G401 (cell line): ENCODE measurements at places on chromosomes 2 and 18. TPM values are rescaled to one million over a fixed set of nuclear protein-coding genes. Genes with fewer than 3 reads are reported as not detected.
A peak's percentile ranks its signal among the peaks of the same experiment; 100 is the strongest.

- peak; percentile 67 for DNase-seq
Observed at GRCh38 chr18:37407571-37407970, 158.0 kb downstream of the CELF4 start.

DNA sequence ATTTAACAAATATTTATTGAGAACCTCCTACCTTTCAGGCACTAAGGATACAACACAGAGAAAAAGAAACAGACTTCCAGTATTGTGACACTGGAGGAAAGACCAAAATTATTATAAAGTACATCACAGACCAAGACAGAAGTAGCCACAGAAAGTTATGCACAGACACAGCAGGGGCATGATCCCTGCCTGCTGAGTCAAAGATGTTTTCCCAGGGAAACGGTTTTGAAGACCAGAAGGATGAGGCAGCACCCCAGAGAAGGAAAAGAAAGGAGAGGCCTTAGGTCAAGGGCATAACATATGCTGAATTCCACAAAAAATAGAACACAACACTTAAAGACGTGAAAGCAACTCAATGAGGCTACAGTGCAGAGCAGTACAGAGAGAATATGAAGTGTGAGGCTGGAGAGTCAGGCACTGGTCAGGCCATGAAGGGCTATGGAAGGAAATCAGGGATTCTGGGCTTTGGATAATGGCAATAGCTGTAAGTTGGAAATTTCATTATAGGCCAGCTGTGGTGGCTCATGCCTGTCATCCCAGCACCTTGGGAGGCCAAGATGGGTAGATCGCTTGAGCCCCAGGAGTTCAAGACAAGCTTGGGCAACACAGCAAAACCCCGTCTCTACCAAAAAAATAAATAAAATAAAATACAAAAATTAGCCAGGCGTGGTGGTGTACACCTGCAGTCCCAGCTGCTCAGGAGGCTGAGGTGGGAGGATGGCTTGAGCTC lies 8.2 kb downstream of the ADAM17 start:
- no peak for DNase-seq

- DNase-seq: no peak
Observed at GRCh38 chr2:18368008-18368407, 192.4 kb downstream of the RDH14 start.

DNA sequence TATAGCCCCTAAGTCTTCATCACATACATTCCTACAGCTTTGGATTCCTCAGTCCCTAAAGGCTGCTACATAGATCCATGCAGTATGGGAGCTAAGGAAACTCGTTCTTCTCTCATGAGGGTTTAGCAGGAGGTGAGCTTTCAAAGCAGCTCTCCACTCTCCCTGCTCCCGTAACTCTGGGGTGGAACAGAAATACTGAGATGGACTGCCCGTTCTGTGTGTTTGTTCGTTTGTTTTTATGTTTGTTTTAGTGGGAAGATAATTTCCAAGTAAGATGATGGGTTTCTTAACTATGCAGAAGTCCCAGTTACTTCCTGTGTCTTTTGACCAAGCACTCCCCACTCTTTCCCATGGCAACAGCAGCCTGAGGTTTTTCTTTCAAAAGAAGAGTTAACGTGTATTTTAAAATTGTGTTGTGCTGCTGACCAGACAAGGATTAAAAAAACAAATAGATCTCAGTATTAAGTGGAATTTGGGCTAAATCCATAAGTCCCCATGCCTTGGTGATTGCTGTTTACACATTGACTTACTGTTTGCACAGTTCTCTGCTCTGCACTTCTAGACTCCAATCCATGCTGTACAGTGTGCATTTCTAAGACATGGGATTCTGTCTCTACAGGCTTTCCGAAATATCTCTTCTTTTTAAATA lies 156.4 kb upstream of the SH3BP4 start:
- DNase-seq: no peak

DNA sequence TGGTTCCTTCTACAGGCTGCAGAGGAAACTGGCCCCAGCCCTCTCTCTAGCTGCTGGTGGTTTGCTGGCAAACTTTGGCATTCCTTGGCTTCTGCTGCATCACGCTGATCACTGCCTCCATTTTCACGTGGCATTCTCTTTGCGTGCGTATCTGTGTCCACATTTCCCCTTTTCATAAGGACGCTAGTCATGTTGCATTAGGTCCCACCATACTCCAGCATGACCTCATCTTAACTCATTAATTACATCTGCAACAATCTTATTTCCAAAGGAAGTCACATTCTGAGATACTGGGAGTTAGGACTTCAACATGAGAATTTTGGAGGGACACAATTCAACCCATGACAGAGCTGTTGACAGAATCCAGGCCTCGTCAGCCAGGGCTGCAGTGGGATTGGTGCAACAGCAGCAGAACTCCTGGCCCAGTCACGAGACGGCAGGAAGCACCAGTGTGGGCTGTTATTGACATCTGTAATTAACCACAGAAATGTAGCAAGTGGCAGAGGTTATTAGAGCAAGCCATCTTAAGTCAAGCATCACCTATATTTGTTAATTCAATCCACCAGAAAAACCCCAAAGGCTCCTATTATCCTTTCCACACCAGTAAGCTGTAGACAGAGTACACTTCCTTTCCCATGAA lies 132.4 kb downstream of the TMEM163 start:
- no peak for DNase-seq

- DNase-seq: no peak
Observed at GRCh38 chr2:39080152-39080551, 40.7 kb downstream of the SOS1 start.

- no peak for DNase-seq
Observed at GRCh38 chr18:76530846-76531245, 35.8 kb upstream of the ZNF516 start.

DNA sequence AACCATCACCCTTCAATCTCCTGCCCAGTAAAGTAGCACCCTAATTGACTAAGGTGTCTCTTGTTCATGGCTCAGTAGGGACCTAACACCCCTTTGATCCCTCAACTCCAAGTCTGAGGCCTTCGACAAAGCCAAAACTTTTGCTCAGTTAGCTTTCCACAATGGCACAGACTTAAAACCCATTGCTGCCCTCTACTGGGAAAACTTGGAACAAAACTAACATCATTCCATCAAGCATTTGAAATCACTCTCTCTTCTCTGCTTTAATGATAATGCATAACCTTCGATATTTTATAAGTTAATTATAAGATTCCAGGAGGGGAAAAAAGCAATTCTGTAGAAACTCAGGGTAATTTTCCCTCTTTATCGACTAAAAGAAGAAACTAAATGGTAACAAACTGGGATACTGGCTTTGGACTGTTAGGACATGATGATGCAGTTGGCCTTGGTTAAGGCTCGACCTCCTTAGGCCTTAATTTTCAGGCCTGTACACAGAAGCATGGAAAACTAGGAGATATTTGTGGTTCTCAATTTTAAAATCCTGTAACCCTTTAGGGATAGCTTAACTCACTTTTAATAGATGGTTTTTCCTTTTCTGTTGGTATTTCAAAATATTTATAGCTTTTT lies 127.8 kb downstream of the STK39 start:
- peak; percentile 68 for DNase-seq

GRCh38 chr2:200695191-200695590 lies 109.4 kb downstream of the AOX1 start:
- DNase-seq: no peak

DNA sequence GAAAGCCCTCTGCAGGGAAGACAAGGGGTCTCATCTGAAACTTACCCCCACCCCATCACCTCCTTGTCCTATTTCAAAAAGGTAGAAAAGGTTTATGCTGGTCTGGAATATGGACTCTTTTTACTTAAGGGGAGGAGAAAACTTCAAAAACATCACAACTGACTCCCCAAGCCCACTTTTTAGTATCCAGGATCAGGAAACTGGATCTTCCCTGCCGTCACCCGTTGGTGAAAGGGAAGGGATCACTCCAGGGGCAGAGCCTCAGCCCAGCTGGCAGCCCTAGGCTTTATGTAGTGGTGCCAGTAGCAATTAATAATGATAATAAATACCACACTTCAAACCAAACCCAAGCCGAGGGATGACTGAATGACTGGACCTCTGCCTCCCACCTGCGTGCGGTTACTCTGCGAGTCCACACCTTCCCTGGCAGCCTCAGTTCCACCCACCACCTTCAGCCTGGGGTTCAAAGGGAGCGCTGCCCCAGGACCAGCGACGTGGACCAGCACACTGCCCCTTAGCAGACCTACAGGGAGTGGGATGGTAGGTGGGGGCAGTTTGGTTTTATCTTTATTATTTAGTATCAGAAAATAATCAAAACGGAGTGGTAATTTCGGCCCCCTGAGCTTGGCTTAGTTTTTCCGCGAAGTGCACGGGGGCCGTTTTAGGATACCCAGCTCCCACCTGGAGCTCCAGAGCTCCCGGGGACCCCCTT lies 4.9 kb upstream of the GATA6 start:
- DNase-seq: no peak

- no peak for DNase-seq
Observed at GRCh38 chr18:55592572-55592971, 4.6 kb upstream of the TCF4 start.

- DNase-seq: no peak
Observed at GRCh38 chr18:3323900-3324299, 62.0 kb downstream of the MYL12B start.

- DNase-seq: no peak
Observed at GRCh38 chr2:233477548-233478433, 88.8 kb downstream of the USP40 start.

- no peak for DNase-seq
Observed at GRCh38 chr2:163591461-163591860, 144.3 kb downstream of the FIGN start.

Gene PMAIP1
- 0.27 TPM in 1 of 2 replicates, not detected in the other for total RNA-seq

DNA sequence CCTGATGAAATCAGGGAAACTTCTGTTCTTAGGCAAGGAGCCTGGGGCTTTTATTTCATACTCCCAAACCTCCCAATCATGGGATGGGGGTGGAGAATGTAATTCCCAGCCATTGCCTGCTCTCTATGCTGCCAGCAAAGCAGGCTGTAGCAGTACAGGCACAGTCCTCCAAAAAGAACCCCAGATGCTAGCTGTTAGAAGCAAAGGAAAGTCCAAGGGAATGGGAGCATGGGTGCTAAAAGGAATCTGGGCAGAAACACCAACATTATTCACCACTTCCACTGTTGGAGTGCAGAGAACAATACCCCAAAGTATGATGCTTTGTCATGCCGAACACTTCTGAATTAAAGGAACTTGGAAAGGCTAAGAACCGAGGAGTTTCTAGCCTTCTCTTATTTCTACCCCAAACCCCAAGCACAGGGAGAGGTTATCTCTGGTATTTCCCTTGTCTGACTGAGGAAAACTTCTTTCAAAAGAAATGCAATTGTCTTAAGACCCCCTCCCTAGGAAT lies 24.7 kb downstream of the MDH1 start:
- DNase-seq: no peak

Gene CPLX4
- total RNA-seq: not detected in 2 replicates

Gene NTSR2
- not detected in 2 replicates for total RNA-seq

Gene KCNIP3
- 0.43 TPM in 1 of 2 replicates, not detected in the other for total RNA-seq

- no peak for DNase-seq
Observed at GRCh38 chr2:148590612-148591011, 53.9 kb upstream of the EPC2 start.

DNA sequence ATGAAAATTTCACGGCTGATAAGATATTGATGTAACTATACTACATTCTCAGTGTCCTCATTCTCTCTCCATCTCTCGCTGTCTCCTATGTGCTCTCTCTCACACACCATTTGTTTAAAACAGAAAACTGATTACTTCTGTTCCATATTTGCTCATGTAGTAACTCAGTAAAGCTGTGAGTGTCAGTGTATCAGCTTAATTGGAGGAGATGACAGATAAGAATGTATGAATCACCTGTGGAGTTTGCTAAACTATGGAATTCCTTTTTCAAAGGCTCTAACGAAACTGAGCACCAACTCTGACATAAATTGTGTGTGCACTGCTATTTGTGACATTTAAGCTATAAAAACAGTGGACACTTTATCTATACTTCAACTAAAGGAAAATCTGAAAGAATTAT lies 1080.0 kb downstream of the DSC3 start:
- DNase-seq: no peak

- DNase-seq: no peak
Observed at GRCh38 chr18:1710114-1710513, 805.4 kb downstream of the ADCYAP1 start.

Gene NBAS
- total RNA-seq: 31.1 and 45.1 TPM in 2 replicates

Gene CRYGD
- total RNA-seq: not detected in 2 replicates

DNA sequence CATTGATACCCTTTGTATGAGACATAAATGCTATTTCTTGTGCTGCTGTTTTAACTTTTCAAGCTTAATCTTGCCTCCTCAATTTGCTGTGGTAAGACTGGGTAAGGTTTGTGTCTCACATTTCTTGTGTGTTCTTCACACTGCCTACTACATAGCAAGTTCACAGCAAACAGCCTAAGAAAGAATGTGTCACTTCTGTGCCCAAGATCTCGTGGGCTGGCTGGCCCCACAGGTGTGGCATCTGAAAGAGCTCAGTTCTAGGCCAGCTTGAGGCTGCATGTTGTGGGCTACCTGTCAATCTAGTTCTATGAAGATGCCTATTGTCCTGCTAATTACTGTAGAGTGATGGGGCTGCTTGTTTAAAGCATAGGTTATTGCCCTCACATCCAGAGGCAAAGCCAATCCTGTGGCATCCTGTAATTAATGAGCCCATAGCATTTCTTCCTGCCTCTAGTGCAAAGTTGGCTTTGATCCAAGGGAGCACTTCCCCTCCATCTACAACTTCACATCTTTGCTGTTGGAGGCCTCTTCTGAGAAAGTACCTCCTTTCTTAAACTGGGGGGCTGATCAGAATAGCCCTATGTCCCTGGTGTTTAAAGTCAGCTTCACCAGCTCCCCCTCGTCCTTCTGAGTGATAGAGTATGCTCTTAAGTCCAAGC lies 40.9 kb upstream of the ASPRV1 start:
- DNase-seq: no peak
